ENCODE measurements at places on chromosomes 5 and 9.

GRCh38 chr5:15938961-15939360 is 240.6 kb downstream of the MARCHF11 start:
- DNase-seq = no peak

GRCh38 chr9:121784731-121785411 is 133.4 kb downstream of the DAB2IP start:
- DNase-seq = no peak

- DNase-seq = no peak
Observed at GRCh38 chr9:95411054-95411892, 93.8 kb upstream of the FANCC start.

GRCh38 chr5:97063251-97063650 is 79.2 kb downstream of the LIX1 start:
- DNase-seq = no peak

GRCh38 chr9:124110307-124110915 is 98.8 kb downstream of the LHX2 start:
- no peak for DNase-seq

- no peak for DNase-seq
Observed at GRCh38 chr5:67187006-67187715, 9.4 kb downstream of the CD180 start.

- no peak for DNase-seq
Observed at GRCh38 chr5:62144401-62145022, 161.5 kb upstream of the KIF2A start.

- no peak for DNase-seq
Observed at GRCh38 chr9:127318651-127319167, 54.1 kb downstream of the GARNL3 start.

DNA sequence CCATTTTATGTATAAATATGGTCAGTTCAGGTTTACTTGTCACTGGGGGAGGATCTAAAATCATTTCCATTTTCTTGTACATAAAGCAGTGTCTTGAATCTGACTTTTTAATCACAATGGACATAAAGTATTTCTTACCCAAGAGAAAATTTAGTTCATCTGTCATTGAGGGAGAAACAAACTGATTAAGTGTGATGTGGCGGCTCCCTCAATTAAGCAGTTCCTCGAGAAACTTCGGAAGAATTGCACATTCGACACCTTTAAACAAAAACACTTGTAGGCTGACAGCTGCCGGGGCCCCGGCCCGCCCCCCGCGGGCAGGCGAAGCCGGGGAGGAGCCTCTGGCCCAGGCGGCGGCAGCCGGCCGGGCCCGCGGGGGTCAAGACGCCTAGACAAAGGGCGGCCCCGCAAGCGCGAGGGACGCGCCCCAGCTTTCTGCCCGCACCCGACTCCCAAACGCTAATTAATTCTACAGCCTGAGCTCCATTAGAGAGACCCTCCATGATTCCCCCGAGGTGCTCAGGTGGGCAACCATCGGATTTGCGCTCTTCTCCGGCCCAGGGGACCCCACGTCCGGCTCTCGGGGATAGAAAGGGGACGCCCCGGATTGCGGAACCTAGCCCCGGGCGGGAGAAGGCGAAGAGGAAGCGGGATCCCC is 750 bp downstream of the TRIM36 start:
- no peak for DNase-seq

GRCh38 chr9:70773579-70773978 is 347.8 kb downstream of the TRPM3 start:
- no peak for DNase-seq

GRCh38 chr5:161535762-161536161 is 10.8 kb downstream of the GABRB2 start:
- no peak for DNase-seq

- no peak for DNase-seq
Observed at GRCh38 chr9:122642226-122642625, 15.2 kb downstream of the OR1B1 start.

DNA sequence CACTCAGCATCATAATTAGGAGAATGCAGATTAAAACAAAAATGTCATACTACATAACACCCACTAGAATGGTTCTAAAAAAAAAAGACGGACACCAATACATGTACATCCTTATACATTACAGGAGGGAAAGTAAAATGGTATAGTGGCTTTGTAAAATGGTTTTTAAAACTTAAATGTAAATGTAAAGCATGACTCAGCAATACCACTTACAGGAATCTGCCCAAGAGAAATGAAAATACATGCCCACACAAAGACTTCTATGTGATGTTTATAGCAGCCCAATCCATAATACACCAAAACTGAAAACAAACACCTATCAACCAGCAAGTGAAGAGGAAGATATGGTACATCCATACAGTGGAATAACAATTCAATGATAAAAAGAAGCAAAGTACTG is 939.1 kb upstream of the ACO1 start:
- DNase-seq = no peak

- DNase-seq = no peak
Observed at GRCh38 chr9:22049411-22049810, 40.3 kb upstream of the CDKN2B start.

- no peak for DNase-seq
Observed at GRCh38 chr9:37939575-37940095, 35.7 kb upstream of the SLC25A51 start.

DNA sequence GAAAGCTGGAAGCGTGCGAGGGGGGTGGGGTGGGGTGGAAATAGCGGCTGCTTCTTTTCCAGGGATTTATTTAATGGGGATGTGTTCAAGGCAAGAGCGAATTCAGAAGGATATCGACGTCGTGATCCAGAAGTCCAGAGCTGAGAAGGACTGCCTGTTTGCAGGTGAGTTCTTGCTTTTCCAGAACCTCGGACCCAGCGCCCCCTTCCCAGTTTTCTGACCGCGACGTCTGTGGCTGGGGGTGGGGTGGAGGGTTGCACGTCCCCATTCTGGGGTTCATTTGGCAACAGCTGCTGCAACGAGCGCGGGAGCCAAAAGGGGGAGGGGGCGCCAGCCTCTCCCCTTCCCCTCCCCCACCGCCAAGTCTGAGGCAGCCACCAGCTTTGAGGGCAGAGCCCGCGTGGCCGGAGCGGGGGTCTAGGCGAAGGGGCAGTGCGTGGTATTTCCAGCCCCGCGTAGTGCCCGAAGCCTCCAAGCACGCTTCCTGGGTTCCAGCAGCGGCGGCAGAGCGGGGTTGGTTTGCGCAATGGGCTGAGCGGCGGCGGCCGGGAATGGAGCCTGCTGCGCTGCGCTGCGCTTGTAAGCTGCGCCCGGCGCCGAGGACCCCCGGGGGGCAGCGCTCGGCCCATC is 701 bp downstream of the PARP8 start:
- DNase-seq = no peak

DNA sequence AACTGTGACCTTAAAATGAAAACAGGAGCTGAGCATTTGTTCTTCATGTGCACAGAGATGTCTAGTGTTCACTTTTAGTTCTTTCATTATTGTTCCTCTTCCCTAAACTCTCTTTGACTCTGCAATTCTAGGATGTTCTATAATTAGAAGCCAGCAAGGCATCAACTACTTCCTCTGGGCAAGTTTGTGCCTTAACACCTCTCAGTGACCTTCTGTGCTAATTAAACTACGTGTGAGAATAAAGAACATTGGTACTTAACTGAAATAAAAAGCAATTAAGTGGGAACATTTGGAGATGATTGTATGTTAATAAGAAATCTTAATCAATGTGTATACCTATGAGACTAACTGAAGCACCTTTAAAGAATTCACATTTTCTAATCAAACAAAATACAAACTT is 242.8 kb downstream of the RASEF start:
- no peak for DNase-seq

- DNase-seq = no peak
Observed at GRCh38 chr5:81633471-81633870, 117.4 kb downstream of the SSBP2 start.

DNA sequence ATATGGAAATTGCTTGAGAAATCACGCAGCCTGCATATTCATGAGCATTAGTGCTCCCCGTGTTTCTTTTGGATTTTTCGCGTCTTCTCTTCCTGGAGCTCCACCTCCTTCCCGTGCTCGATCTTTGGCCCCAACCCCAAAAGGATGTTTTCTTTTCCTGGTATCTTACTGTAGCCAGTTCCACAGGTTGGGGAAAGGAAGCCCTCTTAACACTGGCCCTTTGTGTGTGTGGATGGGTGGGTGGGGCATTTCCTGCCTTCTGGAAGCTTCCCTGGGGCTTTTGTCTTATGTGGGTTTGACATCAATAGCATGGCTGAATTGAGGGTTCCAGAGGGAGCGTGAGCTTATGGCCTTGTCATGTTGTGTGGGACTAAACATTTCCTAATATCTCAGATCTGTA is 21.9 kb downstream of the STXBP1 start:
- DNase-seq = no peak

GRCh38 chr9:128216781-128217553 is 13.8 kb downstream of the DNM1 start:
- no peak for DNase-seq

DNA sequence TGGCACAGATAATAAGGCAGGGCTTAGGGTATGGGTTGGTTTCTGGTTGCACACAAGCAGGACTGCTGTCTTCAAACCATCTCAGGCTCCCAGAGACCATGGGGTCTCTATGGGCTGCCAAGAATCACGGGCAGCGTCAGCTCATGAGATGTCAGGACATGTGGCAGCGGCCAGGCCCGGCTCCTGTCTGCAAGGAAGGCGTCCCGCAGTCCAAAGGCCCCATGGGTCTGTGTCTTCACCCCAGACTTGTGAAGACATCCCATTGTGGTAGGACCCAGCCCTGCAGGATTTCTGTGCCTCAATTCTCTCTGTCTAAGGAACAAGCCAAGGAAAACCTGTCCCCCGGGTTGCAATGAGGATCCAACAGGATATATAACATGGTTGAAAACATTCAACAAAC is 32.6 kb downstream of the IPPK start:
- no peak for DNase-seq

GRCh38 chr5:91061946-91062562 is 321.1 kb downstream of the ARRDC3 start:
- no peak for DNase-seq

DNA sequence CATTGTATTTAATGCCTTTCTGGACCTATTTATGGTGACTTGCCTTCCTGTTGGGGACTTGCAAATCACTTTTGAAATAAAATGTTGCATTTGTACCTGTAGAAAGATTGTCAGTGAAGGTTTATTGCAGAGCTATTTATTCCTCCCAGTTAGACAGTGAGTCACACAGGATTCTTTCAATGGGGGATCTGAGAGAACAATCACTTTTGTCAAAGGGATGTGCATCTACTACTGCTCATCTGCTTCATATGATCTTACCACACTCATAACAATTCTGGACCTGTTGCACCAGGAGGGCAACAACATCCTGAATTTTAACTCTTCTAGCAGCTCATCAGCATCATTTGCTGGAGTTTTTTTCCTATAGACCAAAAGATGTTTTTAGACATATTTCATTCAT is 66.8 kb downstream of the FBXL7 start:
- DNase-seq = no peak

- no peak for DNase-seq
Observed at GRCh38 chr5:92494508-92494907, 1086.5 kb downstream of the NR2F1-AS1 start.

DNA sequence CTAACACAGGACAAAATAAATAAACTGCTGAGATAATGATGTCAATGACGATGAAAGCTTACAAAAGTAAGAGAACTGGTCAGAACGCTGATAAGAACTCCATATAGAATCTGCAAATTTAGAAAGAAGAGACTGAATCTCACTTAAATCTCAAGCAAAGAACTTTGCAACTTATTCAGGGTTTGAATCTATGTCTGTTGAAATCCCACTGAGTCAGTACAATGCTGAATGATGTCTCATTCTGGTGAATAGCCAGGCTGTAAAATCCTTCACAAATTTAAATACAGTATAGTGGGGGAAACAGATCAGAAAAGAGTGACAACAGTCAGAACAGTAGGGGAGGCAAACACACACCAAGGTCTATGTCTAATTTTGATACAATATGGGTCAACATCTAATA is 38.9 kb upstream of the NR3C1 start:
- no peak for DNase-seq

GRCh38 chr5:141476132-141476911 is 556 bp downstream of the PCDHGC3 start:
- peak; percentile 4 for DNase-seq

- DNase-seq = no peak
Observed at GRCh38 chr5:129962506-129962905, 58.2 kb downstream of the CHSY3 start.

GRCh38 chr5:82854956-82855355 is 222.2 kb downstream of the TMEM167A start:
- DNase-seq = no peak

DNA sequence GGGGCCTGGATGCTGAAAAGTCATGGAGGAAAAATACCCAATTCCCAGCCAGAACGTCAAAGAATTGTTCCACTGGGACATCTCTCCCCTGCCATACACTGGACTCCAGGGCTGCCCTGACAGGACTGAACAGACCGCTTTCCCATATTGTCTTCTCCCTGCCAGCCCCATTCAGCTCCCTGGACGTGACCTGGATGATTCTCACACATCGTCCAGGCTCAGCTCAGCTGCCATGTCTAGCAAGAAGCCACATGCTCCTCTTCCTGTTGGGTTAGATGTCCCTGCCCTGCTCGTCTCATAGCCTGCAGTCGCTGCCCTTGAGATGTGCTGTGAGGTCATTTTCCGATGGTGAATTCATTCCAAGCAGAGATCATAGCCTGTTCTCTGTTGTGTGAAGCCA is 37.4 kb downstream of the FOXI1 start:
- DNase-seq = no peak

DNA sequence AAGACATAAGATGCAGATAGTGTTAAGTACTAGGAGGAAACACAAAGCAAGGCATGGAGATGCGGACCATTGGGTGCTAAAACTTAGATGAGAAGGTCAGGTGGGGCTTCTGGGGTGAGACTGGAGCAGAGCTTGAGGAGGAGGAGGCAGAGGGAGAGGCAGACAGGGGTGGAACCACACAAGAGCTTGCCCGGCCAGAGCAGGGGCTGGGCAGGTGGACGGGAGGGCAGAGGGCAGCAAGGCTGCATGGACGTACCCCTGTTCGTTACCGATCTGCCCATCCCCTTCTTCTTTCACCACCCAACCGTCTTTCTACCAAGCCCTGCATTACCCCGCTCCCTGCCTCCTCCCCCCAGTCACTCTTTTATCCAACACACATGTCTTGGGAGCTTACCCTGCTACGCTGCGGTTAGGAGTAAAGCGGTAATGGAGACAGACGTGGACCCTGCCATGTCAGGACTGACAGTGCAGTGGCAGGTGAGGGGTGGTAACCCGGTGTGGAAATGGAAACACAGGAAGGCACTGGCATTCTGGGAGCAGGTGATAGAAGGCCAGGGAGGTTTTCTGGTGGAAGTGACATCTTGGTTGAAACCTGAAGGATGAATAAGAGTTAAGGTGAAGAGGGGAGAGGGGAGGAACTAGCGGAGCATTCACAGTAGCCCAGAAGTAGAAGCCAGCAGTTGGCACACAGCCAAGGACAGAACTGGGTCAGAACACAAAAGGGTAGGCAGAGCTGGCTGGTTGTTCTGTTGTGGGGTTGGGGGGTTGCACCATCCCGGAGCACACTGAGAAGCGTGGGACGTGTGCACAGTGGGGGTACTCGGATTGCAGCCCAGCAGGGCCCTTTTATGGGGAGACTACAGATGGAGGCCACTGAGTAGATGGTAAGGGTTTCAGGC is 167.2 kb downstream of the CACNA1B start:
- DNase-seq = no peak

All from NCI-H2107 (cell line).